ENCODE measurements at places on chromosomes 5 and 9. TPM values are rescaled to one million over a fixed set of nuclear protein-coding genes. Genes with fewer than 3 reads are reported as not detected.

Gene QRFP
- not detected for total RNA-seq

Gene YTHDC2
- 44.6 TPM for total RNA-seq

Gene PCDHA10
- total RNA-seq = 4.6 TPM

Gene IFNK
- total RNA-seq = not detected

Gene CFAP77
- 3.3 TPM for total RNA-seq

Gene CXCL14
- total RNA-seq = 17.0 TPM

Gene RASEF
- 3.3 TPM for total RNA-seq

Gene NOXA1
- total RNA-seq = 7.1 TPM

Gene HACD4
- total RNA-seq = 4.1 TPM

Gene HMMR
- total RNA-seq = 11.4 TPM

Gene ABCA1
- 38.5 TPM for total RNA-seq

Gene BTNL3
- not detected for total RNA-seq

Gene IFNA2
- not detected for total RNA-seq

Gene ARSB
- 19.8 TPM for total RNA-seq

Gene RFK
- total RNA-seq = 73.6 TPM

Gene PCDHB8
- 1.9 TPM for total RNA-seq

Gene ZNF454
- 10.0 TPM for total RNA-seq

Gene SPTLC1
- 126 TPM for total RNA-seq

Gene PTGR1
- 53.1 TPM for total RNA-seq

Data from spinal cord (tissue), 10 donors.